ENCODE measurements at places on chromosomes 4 and X.

GRCh38 chrX:57817302-57817701 is 93.0 kb downstream of the ZXDA start:
- no peak for DNase-seq

DNA sequence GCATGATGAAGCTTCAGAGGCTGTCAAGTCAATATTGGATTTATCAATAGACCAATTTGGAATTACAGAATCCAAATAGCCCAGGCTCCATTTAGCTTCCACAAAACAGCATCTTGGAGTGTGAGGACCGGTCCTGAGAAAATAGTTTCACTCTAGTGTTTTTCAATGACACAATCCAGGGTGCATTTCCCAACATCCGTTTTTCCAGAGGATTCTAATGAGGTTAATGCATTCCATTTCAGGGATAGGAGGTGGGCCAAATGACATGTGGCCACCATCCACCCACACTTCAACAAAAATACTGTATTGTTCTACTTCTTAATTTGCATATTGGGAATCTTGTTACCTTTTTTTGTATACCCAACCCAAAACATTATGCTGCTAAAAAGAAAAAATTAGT is 229.8 kb upstream of the LDB2 start:
- no peak for DNase-seq

GRCh38 chr4:138646383-138646782 is 369.2 kb upstream of the NOCT start:
- no peak for DNase-seq

DNA sequence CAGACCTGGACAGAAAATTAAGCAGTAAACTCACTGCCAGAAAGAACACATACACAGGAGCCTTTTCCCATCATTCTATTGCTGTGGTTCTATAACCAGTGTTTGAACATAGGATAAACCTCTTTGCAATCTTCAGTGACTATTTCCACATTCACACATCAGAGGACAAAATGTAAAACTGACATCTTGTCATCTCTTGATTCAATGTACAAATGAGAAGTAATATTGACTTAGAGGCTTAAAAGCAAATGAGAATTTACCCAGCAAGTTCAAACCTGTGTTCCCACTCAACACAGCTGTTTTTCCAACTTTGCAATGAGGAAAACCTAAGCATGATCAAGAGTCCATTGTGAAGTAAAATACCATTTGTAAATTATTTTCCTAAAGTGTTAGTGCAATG is 307.1 kb upstream of the CPXCR1 start:
- no peak for DNase-seq

GRCh38 chrX:148574237-148574973 is 74.0 kb downstream of the AFF2 start:
- no peak for DNase-seq

GRCh38 chr4:8105306-8106100 is 53.1 kb downstream of the ABLIM2 start:
- DNase-seq: no peak

GRCh38 chrX:40719218-40719617 is 16.1 kb downstream of the MED14 start:
- DNase-seq: no peak

- no peak for DNase-seq
These were observed 78.9 kb downstream of the RRAGB start for GRCh38 chrX:55796496-55796895.

DNA sequence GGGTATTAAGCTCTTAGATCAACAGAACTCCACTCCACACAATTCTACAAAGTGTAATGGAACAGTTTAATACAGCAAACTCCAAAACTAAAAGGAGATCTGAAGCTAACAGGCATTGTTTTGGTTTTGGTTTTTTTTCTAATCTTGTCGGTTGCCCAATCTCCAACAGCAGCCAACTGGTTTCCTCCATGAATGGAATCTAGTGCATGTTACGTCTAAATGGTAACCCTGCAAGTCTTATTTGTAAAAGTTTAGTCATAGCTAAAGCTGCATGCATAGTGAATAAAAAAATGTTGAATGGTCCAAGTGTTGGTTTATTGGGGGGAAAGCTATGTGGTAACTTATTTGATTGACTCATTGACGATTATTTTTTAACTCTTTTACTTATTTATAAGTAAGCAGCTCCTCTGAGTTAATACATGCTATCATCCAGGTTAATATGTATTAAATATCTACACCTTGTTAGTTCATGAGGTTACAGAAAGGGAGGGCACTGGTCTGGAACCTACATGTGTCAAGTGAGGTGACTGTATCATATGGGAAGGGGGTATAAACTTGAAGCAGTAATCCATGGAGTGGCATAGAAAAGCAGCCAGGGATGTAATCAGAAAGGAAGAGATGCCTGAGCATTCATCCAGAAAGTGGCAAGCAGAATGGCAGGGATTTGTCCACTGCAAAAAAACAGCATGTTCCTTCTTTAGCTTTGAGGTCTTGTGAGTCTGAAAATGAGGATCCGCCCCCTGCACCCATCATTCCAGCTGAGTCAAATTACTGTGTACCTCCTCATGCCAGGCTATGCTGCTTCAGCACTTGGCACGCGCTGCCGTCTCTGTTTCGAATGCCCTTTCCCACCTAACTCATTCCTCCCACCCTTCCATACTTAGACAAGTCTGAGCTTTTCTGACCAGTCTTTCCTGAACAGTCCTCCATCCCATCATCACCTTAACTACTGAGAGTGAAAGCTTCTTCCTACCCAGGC is 81.7 kb downstream of the PDGFC start:
- DNase-seq: no peak

- no peak for DNase-seq
These were observed 13.9 kb downstream of the SCARB2 start for GRCh38 chr4:76199664-76200211.

GRCh38 chr4:11232015-11232414 is 196.7 kb downstream of the HS3ST1 start:
- no peak for DNase-seq

DNA sequence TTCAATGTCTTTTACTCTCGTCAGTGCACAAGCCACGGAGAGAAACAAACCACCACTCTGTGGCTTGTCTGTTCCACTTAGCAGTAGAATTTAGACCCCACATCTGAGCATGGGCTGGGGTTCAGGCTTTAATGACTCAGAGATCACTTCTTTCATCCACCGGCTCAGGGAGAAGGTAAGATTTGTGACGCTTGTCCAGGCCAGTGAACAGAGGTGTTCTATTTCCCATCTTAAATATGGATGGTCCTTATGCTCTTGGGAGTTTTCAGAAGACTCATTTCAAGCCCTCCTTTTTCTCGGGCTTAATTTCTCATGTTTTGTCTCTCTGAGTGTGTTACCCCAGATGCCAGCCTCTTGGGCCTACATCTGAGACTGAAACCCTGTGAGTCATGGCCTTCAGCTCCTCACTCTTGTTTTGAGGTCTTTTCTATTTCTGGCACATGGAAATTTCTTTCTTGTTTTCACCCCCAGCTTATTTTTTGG is 127.4 kb upstream of the SFRP2 start:
- DNase-seq: no peak

DNA sequence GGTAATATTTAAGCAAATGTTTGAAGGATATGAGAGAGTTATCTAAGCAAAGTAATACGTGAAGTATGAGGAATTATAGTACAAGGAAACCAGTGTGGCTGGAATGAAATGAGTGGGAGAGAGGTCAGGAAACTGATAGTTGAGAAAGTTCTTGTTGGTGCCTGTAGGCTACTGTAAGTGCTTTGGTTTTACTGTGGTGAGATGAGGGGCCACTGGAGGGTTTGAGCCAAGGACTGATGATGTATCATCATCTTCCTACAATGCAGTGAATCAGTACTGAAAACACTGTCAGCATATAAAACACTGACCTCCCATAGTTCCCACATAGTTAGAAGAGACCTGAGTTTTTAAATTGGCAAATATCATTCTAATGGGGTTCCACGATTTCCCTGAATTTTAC is 367.5 kb upstream of the CTSO start:
- DNase-seq: no peak

- DNase-seq: no peak
These were observed 51.8 kb upstream of the VEGFD start for GRCh38 chrX:15435836-15436619.

- no peak for DNase-seq
These were observed 17.3 kb upstream of the TBC1D14 start for GRCh38 chr4:6892190-6892908.

DNA sequence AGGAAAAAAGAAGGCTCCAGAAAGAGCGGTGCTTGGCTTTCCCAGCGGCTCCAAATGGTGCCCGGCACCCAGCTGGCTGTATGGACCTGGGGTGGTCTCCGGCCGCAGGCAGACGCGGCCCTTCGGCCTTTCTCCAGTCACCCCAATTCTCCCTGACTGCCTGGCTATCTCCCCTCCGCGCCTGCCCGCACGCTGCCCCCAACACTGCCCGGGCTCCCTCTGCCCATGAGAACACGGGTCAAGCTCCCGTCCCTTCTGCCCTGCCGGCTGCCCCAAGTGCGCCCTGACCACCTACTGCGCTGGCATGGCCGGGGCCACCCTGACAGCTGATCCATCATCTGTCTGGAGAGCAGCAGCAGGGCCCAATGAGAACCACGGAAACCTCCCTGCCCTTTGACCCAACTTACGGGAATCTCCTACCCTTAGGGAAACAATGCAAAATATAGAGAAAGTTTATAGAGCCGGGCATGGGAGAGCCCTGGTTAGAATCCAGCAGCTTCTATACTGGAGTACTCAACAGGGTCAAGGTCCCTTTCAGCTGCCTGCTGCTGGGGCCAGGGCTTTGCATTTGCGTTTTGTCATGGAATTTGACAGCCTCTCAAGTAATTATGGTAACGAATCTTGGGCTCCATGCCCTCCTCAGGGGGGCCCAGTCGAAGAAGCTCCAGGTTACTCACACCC is 1.2 kb upstream of the FAM3A start:
- DNase-seq: no peak

DNA sequence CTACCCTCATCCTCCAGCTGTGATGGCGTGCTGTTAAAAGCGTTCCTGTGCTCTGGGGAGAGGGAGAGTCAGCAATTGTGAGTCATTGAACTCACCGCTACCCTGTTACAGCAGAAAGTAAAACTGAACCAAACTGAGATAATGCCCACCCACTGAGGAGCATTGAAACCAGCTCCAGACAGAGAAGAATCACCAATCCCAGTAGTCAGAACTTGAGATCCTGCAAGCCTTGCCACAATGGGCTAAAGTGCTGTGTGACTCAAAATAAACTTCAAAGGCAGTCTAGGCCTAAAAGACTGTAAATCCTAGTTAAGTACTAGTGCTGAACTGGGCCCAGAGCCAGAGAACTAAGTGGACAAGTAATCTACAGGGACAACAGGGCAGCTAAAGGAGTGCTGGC is 1394.2 kb upstream of the DIAPH2 start:
- DNase-seq: no peak

DNA sequence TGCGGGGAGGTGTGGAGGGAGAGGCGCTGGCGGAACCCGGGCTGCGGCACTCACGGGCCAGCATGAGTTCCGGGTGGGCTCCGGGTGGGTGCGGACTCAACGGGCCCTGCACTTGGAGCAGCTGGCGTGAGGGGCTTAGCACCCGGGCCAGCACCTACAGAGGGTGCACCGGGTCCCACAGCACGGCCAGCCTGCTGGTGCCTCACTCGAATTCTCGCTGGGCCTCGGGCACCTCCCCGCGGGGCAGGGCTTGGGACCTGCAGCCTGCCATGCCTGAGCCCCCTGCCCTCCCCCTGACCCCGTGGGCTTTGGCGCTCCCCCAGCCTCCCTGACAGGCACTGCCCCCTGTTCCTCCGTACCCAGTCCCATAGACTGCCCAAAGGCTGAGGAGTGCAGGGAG is 10.8 kb upstream of the CAMK2D start:
- no peak for DNase-seq

DNA sequence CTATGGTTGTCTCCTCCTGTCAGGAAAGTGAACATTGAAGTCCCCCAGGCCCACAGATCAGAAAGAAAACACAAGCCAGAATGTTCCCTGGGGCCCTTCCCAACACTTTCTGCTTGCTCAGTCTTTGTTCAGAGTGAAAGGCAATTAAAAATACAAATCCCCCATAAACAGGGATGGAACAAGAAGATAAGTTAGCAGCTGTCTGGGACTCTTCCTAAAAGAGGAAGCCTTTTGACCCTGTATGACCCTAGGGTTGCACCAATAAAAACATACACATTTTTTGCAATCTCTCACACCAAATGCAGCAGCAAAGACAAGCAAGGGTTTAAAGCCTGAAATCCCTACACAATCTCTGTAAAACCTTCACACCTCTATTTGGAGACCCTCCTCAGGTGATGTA is 22.6 kb downstream of the IRF2 start:
- no peak for DNase-seq

DNA sequence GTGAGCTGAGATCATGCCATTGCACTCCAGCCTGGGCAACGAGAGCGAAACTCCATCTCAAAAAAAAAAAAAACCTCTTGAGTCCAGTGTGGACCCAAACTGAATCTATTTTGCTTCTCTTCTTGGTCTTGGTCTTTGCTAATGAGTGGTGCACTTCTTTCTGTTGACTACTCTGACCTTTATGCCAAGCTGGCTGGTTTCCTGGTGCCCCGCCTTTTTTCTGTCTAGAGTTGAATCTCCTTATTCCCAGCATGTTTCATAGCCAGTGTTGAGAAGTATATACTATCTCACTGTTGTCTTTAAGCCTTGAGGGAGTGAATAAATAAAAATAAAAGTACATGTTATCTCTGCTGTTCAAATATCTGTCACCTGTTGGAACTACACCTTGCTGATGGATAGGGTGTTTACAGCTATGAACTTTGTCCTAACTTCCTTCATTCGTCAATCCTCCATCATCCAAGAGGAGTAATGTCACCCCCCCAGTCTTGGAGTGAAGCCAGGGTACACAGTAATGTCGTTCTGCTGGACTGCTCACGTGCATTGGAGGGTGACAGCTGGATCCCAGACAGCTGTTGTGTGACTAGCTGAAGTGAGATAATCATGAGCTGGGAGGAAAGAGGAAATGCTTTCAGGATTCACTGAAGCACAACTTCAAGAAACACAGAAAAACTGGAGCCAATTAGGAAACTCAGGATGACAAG is 99.3 kb upstream of the PRKG2 start:
- DNase-seq: peak; percentile 88

- DNase-seq: no peak
These were observed 677 bp upstream of the CYP4V2 start for GRCh38 chr4:186190581-186191199.

- no peak for DNase-seq
These were observed 32.9 kb upstream of the OTUD4 start for GRCh38 chr4:145213245-145213644.

DNA sequence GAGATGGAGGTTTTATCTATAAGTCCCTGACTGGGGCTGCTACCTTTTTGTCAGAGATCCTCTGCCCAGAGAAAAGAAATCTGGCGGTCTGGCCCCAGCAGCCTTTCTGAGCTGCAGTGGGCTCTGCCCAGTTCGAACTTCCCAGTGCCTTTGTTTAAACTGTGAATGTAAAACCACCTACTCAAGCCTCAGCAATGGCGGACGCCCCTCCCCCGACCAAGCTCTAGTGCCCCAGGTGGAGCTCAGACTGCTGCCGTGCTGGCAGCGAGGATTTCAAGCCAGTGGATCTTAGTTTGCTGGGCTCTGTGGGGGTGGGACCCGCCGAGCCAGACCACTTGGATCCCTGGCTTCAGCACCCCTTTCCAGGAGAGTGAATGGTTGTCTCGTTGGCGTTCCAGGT is 121.8 kb downstream of the TSPAN5 start:
- no peak for DNase-seq

All from NCI-H187 treated with DMSO at 0.1 percent for 48 hours (cell line).